ENCODE measurements at places on chromosomes 16 and 17. TPM values are rescaled to one million over a fixed set of nuclear protein-coding genes. Genes with fewer than 3 reads are reported as not detected.

GRCh38 chr17:81683208-81683583 lies 401 bp downstream of the ARL16 start:
- no peak for DNase-seq

DNA sequence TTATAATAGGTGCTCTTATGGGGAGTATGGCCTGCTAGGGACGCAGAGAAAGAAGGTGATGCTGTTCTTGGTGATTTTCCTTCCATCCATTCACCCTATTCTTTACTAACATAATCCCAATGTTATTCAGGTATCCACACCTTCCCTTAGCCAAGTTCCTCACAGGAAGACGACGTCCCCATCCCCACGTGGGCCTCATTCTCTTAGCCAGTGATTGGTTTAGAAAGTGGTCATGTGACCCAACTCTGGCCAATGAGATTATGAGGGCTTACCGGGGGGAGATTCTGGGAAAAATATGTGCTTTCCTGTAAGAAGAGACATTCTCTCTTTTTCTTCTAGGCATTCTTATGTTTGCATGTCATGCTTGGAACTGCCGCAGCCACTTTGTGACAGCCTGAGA lies 474.7 kb downstream of the HAPSTR1 start:
- DNase-seq: no peak

DNA sequence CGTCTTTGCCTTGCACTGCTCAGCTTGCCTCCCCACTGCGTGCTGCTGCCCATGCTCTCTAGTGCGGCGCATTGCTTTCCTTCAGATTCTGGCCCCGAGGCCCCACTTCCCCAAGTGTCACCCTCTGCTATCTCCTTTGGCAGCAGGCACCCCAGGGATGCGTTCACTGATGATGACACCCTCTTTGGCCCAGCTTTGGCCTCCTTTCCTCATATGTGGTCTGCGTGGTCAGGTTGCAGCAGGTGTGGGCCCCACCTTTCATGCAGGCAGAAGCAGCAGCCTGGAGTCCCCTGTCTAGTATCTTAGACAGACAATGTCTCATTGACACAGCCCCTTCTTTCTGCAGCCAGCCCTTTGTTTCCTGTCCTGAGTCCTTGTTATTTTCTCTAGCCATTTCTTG lies 4.8 kb upstream of the CCL3 start:
- DNase-seq: no peak

DNA sequence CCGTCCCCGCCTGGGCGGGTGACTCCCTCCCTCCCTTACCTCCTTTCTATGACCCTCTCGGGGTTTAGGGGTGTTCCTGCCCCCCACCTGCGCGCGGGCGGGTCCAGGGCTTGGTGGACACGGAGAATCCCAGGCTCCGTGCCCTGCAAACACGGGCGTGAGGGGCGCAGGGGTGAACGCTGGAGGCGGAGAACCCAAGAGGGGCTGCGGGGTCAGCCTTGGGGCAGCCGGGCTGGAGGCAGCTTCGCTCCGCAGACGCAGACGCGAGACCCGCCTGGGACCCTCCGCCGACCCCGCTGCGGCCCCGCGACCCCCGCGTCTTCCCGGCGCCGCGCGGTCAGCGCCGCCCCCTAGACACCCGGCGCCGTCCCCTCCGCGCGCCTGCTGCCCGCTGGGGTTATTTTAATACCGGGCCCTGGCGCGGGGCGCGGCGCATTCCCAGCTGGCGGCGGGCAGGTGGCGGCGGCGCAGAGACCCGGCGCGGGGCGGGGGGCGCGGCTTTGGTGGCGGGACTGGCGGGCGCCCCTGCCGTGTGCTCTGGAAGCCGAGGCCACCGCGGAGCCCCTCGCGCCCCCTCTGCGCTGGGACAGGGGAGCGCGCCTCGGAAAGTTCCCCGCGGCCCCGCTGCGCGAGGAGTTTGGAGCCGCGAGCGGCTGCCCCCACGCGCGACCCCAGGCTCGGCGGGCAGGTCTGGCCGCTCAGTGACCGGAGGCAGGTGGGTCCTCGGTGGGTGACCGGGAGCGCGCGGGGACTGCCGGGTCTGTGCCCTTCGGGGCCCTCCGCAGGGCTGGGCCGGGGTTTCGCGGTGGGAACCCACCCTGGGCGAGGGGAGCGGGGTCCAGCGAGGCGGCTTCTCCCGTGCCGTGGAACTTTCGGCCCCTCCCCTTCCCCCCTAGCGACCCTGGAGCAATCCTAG lies at the start of gene UTS2R:
TSS of gene UTS2R (plus strand) at position 433 of the 916 bp plus-strand sequence. CDS start 2,560 bp downstream, outside the sequence.
- no peak for DNase-seq

- no peak for DNase-seq
Observed at GRCh38 chr16:28930652-28931051, 1.1 kb upstream of the CD19 start.

- no peak for DNase-seq
Observed at GRCh38 chr16:28202147-28202746, 9.5 kb downstream of the XPO6 start.

GRCh38 chr17:80219013-80219762 lies 945 bp downstream of the SGSH start:
- DNase-seq: peak; percentile 87

DNA sequence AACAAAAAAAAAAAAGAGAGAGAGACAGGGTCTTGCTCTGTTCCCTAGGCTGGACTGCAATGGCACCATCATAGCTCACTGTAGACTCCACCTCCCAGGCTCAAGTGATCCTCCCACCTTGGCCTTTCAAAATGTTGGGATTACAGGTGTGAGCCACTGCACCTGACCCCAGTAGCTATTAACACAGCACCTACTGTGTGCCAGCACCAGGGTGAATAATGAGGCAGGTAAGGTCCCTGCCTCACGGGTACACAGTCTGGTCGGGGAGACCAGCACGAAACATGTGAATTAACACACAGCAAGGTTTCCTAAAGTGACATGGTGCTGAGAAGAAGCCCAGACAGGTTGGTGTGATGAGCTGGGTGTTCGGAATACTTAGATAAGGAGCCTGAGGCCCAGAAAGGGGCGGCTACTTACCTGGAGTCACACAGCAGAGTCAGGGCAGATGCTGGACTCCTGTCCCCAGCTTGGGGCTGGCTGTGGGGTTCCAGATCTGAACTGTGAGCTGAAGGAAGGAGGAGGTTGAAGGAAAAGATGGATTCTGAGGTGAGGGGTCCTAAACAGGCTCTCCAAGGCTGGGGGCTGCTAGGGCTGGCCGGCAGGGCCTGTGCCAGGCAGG lies 10.5 kb upstream of the FBXL19 start:
- no peak for DNase-seq

GRCh38 chr17:73359987-73360410 lies 48.2 kb upstream of the CDC42EP4 start:
- DNase-seq: no peak

Gene REXO5
- 2.5 TPM for total RNA-seq

Gene RAB26
- total RNA-seq: 0.40 TPM

Data from sciatic nerve (tissue), 2 donors.